ENCODE measurements at places on chromosomes 6 and 20. TPM values are rescaled to one million over a fixed set of nuclear protein-coding genes. Genes with fewer than 3 reads are reported as not detected.

DNA sequence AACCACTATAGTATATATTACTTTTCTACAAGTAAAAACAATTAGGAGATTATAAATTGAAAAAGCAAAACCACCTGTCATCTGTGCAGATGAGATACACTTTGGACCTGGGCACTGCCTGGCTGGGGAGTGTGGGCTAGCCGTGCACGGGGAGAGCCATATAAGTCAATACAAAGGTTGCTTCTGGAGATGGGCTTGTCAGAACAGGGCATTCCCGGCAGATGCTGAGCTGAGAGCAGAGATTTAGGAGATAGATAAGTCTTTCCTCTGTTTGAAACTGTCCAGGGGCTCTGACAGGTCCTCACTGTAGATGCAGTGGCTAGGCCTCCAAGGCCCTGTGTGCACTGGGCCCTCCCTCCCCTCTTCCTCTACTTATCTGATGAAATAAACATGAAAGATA, 34.5 kb downstream of the CD164 start:
- no peak for DNase-seq

RWDD2A gene
- 4.4 TPM for total RNA-seq

- no peak for DNase-seq
Observed at GRCh38 chr6:128659878-128660622, 139.7 kb upstream of the PTPRK start.

GRCh38 chr6:36580184-36580526, 14.0 kb upstream of the SRSF3 start:
- no peak for DNase-seq

FAM83C gene
- not detected for total RNA-seq
